ENCODE measurements at places on chromosomes 4 and X.

- DNase-seq = no peak
Observed at GRCh38 chr4:87018753-87019152, 83.9 kb downstream of the AFF1 start.

- DNase-seq = no peak
Observed at GRCh38 chr4:103719830-103720207, at the start of gene TACR3. Gene TACR3 (minus strand): TSS chr4:103719985. CDS start chr4:103719675, 310 bp downstream.

GRCh38 chrX:82362550-82362949 is 1145.5 kb upstream of the POU3F4 start:
- no peak for DNase-seq

- DNase-seq = no peak
Observed at GRCh38 chr4:85039526-85039925, 73.0 kb upstream of the WDFY3 start.

DNA sequence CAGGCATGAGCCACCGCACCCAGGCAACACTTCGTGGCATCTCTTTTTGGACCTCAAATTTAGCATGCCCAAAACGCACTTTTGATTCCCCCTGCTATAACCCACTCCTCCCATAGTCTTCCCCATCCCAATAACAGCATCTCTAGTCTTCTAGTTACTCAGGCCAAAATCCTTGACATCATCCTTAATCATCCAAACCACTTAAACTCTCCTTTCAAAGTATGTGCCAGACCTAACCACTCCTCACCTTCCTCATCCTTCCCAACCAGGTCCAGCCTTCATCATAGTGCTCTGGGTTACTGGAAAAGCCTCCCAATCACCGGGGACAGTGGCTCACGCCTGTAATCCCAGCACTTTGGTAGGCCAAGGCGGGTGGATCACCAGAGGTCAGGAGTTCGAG is 41.9 kb downstream of the AFAP1 start:
- DNase-seq = no peak

DNA sequence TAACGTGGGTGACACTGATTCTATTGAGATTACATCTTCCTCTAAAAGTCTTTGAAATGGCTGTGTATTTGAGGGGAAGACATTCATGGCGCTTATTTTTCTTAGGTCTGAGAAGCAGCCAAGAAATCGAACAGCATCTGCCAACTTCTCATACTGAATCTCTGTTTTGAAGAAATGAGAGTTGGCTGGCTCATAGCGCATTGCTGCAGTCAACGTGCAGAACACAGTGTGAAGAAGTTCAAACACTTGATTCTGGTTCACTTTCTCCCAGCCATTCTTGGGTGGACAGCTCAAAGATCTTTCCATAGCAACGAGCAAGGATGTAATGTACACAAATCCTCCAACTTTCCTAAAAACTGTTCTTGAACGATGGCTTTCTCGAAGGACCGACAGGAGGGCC is 156.5 kb downstream of the WDFY3 start:
- no peak for DNase-seq

- DNase-seq = no peak
Observed at GRCh38 chr4:158738866-158739265, 15.7 kb upstream of the PPID start.

GRCh38 chrX:111507933-111508332 is 3.5 kb upstream of the SERTM2 start:
- DNase-seq = no peak

GRCh38 chr4:41976775-41977516 is 4.6 kb upstream of the DCAF4L1 start:
- DNase-seq = no peak

GRCh38 chr4:34733185-34733941 is 1511.0 kb downstream of the ARAP2 start:
- DNase-seq = no peak

DNA sequence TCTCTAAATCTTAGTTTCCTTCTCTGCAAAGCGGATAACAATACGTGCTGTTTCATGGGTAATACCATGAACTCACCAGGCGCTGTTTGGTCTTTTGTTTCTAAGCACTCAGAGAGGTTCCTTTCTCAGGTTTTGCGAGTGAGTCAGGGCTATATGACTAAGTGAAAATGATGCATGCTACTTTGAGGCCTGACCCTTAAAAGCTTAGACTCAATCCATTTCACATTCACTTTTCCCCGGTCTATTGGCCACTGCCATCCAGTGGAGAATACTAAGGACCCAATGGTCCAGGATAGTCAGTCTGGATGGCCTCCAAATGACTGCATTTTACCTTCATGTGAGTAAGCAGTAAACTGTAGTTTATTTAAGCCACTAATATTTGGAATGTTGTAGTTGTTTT is 400.8 kb upstream of the SLIT2 start:
- no peak for DNase-seq

DNA sequence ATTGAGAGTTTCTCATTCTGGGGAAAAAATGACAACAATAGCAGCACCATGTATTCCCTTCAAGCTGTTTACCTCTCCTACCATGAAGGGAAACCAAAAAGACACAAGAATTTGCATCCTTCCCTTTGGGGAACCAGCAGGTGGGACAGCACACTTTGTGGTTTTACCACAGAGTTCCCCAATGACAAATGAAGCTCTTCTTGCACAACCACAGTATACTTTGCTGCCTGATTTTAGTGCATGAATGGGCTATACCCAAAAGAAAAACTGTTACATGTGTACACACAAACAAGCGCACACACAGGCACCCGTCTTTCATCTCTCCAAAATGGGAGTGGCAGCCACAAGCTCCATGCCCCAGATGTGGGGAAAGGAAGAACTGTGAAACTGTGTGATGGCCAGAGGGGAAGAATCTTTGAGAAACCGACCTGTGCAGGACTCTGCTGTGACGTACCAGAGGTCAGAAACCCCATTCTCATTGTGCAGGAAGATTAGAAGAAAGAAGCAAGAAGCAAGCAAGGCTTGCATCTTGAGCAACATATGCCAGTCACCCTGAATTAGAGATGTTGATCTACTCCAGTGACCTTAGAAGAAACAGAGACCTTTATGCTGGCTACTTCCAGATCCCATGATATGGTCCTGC is 2.7 kb upstream of the MAML3 start:
- no peak for DNase-seq

GRCh38 chr4:104302731-104303130 is 192.0 kb downstream of the CXXC4 start:
- no peak for DNase-seq

GRCh38 chrX:103399744-103400143 is 23.4 kb downstream of the BEX3 start:
- no peak for DNase-seq

DNA sequence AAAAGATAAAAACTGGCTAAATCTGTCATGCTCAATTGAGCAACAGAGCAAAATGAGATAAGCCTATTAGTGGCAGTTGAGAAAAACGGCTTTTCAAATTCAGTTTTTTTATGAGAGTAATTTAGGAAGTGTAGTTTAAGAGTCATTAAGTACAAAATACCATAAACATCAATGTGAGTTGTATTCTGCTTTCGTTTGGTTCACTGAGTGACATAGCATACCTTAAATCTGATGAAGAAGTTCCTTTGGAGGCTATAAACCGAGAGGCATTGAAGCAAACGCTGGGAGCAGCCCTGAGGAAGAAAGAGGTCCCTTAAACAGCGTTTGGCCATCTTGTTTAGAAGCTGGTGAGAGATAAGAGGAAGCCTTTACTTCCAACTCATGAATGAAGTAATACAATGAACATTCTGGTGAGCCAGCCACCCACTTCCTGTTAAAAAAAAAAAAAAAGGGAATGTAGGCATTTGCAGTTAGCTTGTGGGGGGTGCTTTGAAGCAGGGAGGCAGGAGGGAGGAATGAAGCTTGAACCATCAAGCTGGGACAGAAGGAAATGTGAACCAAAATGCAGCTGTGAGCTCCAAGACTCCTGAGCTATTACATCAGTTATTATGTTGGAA is 132.3 kb downstream of the ZNF330 start:
- no peak for DNase-seq

GRCh38 chr4:65538571-65538970 is 131.7 kb downstream of the EPHA5 start:
- no peak for DNase-seq

- no peak for DNase-seq
Observed at GRCh38 chr4:99458911-99459447, 23.8 kb upstream of the ADH7 start.

DNA sequence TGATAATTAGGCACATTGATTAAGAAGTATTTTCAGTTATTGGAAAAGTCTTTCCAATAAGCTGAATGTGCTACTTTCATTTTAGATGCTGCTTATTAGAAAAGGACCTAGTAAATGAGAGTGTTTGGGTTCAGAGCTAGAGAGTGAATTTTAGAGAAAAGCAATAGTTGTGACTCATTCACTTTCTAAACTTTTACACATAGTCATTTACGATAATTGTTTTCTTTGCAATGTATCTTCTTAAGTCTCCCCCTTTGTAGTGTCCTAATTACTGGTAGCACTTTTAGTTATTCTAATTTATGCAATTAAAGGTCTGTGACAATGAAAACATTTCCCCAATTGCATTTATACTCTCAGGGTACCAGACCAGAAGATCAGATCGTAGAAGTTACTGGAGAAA is 1.3 kb downstream of the IL21 start:
- DNase-seq = no peak

GRCh38 chr4:168690199-168690598 is 193.3 kb downstream of the PALLD start:
- DNase-seq = no peak

DNA sequence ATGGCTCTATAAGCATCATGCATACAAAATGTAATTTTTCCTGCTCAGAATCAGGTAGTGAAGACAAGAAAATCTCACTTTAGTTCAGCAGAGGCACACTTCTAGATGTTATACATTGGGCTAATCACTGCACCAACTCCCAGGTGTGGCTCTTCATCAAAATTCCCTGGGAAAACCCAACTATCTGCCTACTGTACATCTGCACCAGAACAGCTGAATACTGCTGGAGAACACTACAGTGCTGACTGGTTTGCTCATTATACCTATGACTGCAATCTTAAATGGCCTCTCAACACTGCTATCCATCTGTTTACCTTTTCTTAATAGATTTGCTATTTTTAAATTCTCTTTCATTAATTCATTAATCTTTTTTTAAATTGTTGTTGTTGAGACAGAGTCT is 92.0 kb downstream of the UGT8 start:
- no peak for DNase-seq

- DNase-seq = no peak
Observed at GRCh38 chr4:107991945-107992630, 2.4 kb downstream of the HADH start.

All from activated gamma-delta T cell treated with anti-CD3 and anti-CD28 coated beads, Interleukin-2, amount 50 U/mL, for 16 hours (primary cell).